Activated CD8-positive, alpha-beta T cell treated with anti-CD3 and anti-CD28 coated beads, Interleukin-2, amount 10 ng/mL, durations not matched to agents 7 days and 5 days (primary cell): ENCODE measurements at places on chromosomes 13 and 19.

- DNase-seq: no peak
Observed at GRCh38 chr19:11806354-11807098, 7.5 kb upstream of the ZNF440 start.

DNA sequence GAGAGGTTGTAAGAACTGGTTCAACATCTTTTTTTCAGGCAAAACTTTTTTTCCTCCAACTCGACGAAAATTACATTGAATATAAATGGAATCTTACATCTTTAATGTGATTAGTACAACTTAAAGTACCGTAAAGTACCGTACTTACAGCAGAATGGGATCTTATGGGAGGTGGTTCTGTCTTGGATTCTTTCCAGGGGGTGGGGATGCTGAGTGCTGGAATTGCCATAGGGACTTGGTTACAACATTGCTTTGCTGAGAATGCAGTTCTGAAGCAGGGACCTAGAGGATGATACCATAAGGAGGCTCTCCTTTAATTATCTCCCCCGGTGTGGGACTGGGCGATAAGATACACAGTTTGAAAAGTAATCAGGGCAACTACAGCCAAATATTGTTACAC is 186.4 kb downstream of the KLF5 start:
- no peak for DNase-seq

DNA sequence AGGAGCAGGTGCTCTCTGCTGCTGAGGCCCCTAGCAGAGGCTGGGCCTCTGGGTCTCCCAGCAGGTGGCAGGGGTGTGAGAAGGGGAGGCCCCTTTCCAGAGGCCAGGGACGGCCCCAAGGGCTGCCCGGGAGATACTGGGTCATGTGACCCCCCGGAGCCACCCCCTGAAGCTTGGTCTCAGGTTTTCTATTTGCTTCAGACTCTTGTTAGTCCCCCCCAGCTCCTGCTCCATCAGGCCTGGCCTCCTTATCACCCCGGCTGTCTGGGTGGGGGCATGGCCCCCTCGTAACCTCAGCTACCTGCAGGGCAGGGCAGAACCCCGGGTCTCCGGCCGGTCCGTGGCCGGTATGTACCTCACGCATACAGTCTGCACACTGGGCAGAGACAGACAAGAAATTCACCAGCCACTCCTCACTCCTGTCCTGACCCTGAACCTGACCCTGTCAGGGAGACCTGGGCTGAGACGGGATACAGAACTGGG is 13.2 kb upstream of the TCF3 start:
- no peak for DNase-seq

GRCh38 chr19:2474232-2475017 is 1.5 kb upstream of the GADD45B start:
- DNase-seq: peak; percentile 90

- no peak for DNase-seq
Observed at GRCh38 chr13:111663953-111664421, 343.5 kb downstream of the TEX29 start.

GRCh38 chr13:52838433-52839107 is 9.9 kb downstream of the PCDH8 start:
- DNase-seq: no peak

- no peak for DNase-seq
Observed at GRCh38 chr13:109204657-109205056, 575.2 kb downstream of the MYO16 start.

GRCh38 chr19:16381756-16382401 is 57.3 kb downstream of the KLF2 start:
- no peak for DNase-seq

DNA sequence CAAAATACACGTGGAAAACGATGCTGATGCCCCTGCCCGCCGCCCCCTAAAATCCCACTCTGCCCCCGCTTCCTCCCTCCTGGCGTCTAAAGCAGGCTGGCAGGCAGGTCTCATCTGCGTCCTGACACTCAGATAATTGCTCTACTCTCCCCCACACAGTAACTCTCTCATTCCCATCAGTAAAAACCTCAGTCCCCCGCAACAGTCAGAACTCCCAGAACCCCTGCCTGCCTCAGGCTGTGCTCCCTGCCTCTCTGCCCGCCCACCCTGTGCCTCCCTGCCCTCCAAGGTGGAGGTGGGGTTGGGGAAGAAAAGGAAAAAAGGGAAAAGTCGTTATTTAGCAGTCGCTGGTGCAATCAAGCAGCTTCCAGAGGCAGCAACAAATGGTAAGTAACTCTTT is 473.7 kb downstream of the EFNB2 start:
- no peak for DNase-seq

GRCh38 chr19:55347442-55348009 is 7.0 kb downstream of the COX6B2 start:
- no peak for DNase-seq

GRCh38 chr19:6392221-6393073 is 517 bp downstream of the GTF2F1 start:
- no peak for DNase-seq

GRCh38 chr13:43934273-43934672 is 54.6 kb downstream of the LACC1 start:
- DNase-seq: no peak

DNA sequence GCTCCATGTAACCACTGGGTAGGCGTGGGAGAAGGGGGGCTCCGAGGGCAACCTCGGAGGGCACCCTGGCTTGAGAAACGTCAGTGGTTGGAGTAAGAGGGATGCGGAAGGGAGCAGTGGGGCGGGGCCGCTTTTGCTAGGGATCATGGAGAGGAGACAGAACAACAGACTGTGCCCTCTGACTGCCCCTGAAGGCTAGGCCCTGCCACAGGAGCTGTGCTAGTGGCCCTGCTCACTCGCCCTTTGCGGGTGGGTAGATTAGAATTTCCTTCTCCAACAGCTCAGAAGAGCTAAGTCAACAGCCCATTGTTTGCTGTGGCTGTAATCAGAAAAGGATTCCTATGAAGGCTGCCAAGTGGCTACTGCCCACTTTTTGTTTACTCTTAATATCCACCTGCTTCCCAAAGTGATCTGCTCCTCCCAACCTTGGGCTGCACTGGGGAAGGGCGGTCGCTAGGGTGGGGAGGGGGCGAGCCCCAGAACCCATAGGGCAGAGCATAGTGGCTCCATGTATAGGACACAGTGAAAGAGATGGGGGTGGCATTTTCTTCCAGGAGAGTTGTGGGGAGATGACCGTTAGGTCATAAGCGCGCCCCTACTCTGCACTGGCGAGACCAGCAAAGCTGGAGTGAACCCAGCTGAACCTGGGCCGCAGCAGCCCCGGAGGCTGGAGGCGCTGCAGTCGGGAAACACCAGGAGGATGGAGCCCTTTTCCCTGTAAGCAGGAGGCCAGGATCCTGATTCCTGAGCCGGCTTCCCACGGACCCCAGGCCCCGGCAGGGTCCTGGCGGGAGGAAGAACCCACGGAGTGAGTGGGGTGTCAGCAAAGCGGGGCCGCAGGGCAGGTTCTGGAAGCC is 1.9 kb upstream of the C1QTNF9 start:
- DNase-seq: no peak

- DNase-seq: no peak
Observed at GRCh38 chr13:78247362-78247761, 328.7 kb upstream of the EDNRB start.

GRCh38 chr19:3145909-3146676 is 10.3 kb downstream of the GNA15 start:
- DNase-seq: no peak

- no peak for DNase-seq
Observed at GRCh38 chr19:30336290-30336689, 35.9 kb upstream of the ZNF536 start.

- no peak for DNase-seq
Observed at GRCh38 chr13:113052206-113052605, 53.4 kb upstream of the F7 start.

- no peak for DNase-seq
Observed at GRCh38 chr19:16516923-16517610, 20.9 kb downstream of the C19orf44 start.
